ENCODE measurements at places on chromosomes 1 and 21.

GRCh38 chr1:17798799-17799382 is 43.8 kb downstream of the ACTL8 start:
- no peak for DNase-seq

DNA sequence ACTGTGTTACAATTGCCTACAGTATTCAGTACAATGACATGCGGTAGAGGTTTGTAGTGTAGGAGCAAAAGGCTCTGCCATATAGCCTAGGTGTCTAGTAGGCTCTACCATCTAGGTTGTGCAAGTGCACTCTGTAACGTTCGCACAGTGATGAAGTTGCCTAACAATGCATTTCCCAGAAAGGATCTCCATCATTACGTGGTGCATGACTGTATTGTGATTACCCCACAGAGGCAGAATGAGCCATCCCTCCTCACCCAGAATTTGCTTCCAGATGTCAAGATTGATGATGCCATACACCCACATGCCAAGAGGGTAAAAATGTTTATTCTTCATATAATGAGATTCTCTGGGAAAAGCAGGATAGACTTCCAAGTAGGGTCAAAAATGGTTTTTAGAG is 199.3 kb upstream of the CTTNBP2NL start:
- DNase-seq = no peak

DNA sequence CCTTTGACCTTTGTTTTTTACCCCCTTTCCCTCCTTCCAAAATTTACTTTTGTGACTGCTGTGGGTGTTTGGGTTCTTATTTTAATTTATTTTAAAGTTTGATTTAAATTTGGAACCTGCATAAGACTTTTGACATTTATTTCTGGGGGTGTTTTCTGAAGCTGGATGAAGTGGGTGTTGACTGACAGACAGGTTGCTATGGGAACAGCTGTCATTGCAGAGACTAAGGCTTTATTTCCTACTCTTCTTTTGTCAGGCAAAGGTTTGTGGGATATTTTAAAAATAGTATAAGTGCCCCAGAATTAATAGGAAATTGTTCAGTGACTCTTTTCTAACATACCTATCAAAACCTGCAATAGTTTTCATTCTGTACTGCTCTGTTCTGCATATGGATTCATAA is 290.8 kb upstream of the ESRRG start:
- no peak for DNase-seq

- no peak for DNase-seq
Observed at GRCh38 chr1:164774413-164774812, 215.4 kb downstream of the PBX1 start.

DNA sequence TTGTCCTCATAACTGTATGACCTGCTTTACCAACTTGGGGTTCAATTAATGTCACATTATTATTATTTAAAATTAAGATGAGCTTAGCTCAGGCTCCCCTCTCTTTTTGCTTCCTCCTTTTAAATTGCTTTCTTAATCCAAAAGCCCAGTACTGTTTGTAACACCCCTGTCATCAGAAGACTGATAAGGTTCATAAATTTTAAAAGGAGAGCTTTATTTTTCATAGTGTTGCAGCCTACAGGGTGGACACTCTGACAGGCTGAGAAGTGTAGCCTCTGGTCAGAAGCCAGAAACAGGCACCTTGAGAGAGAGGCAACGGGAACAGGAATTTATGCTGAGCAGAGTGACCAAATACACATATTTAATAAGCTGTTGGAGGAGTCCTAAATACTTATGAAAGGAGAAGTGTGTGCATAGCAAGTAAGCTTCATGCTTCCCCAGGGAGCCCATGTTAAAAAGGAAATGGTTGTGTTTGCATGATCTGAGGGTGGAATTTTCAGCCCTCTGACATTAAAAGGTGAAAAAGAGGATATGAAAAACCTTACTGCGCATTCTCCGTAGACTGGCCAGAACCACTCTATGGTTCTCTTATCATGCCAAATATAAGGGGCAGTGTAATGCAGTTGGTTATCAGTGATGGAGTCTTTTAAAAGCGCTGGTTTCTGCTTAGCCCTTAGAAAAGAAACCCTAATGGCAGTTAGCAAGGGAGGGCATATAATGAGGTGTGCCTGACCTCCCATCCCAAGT is 30.5 kb upstream of the FGGY start:
- DNase-seq = no peak

- DNase-seq = no peak
Observed at GRCh38 chr1:10457875-10458274, 8.0 kb downstream of the CORT start.

GRCh38 chr1:32454726-32455125 is 10.1 kb upstream of the ZBTB8B start:
- DNase-seq = no peak

DNA sequence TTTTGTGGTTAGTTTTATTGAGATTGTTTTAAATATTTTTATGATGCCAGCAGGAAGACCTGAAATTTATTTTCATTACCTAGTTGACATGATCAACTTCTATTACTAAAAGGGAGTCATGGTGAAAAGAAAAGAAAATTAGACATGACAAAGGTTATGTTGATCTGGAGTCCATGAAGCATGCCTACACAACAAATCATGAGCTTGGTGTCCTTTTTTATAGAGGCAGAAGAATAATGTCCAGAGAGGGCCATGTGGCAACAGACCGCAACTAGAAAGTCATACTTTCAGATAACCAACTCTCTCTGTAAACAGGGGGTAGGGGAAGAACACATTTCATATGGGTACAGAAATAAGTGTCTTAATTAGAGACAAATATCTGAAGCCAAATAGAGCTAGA is 175.5 kb upstream of the HOOK1 start:
- no peak for DNase-seq

- no peak for DNase-seq
Observed at GRCh38 chr1:42479621-42480020, 16.5 kb downstream of the CCDC30 start.

DNA sequence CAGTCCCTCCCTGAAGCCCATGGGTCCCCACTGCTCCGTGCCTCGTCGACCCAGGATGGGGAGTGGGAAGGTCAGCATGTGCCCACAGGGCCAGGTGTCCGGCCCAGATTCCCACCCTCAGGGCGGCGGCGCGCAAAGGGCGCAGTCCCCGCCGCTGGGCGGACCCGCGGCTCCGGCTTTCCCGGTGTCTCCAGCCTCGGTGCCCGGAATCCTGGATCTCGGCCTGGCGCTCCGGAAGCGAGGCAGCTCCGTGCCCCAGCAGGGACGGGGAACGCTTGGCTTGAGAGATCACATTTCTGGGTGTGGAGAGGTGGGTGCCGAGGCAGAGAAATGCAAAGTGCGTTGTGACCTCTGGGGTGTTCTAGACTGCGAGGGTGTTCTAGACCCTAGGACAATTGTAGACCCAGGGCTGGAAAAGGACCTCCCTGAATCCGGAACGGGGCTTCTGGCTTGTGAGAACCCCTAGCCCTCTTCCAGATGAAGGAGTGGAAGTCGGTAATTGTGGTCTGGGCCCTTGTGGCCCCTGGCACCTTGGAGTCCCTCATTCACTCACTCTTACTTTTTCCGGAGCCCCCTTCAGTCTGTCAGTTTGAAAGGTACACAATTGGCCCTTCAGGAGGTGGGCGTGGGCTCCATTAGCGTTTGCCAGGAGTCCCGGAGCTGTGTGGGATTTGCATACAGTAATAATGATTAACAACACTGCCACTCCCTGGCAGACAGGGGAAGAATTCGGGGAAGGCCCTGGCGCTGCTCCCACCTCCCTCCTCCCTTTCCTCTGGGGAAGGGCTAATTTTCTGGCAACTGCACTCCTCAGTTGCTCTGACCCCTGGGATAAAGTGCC is 1.6 kb upstream of the KCND3 start:
- no peak for DNase-seq

DNA sequence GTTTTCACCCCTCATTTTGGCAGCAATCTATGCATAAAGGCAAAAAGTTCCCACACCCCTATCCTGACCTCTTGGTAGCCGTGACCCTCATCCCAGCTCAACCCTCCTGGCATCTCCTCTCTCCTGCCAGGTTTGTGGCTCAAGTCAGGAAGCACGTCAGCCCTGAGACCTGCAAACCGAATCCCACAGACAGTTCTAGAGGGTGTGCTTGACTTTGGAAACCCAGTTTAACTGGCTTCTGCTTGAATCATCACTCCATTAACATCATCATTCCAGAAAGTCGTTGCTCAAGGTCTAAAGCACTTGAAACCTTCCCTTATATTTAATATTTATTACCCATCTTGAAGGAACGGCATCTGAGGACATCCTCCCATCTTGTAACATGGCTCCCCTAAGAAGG is 133.4 kb upstream of the ERG start:
- no peak for DNase-seq

DNA sequence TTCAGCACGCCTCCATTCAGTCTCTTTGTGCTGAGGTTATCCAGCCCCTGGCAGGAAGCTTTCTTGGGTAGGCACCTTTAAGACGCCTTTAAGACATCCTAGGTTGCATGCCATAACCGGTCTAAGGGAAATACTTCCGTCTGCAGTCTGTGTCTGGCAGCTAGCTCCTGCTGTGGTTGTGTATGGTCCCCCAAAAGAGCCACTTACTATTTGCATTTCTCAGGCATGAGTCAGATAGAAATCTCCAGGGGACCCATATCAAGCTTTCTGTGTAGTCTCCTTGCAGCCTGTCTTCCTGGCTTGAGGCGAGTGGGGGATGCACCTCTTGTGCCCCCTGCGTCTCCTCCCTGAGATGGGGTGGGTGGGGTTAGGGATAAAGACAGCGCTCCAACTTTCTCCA is 10.0 kb upstream of the RYR2 start:
- no peak for DNase-seq

GRCh38 chr1:198764748-198765147 is 125.9 kb downstream of the PTPRC start:
- no peak for DNase-seq

- DNase-seq = no peak
Observed at GRCh38 chr1:205680073-205680851, at the start of gene SLC45A3. Gene SLC45A3, minus strand, starts transcription at chr1:205680509. Its CDS starts 15,853 bp downstream, at chr1:205664656.
